Neural progenitor cell (in vitro differentiated cells): ENCODE measurements at places on chromosomes 12 and 14. TPM values are rescaled to one million over a fixed set of nuclear protein-coding genes. Genes with fewer than 3 reads are reported as not detected.

DNA sequence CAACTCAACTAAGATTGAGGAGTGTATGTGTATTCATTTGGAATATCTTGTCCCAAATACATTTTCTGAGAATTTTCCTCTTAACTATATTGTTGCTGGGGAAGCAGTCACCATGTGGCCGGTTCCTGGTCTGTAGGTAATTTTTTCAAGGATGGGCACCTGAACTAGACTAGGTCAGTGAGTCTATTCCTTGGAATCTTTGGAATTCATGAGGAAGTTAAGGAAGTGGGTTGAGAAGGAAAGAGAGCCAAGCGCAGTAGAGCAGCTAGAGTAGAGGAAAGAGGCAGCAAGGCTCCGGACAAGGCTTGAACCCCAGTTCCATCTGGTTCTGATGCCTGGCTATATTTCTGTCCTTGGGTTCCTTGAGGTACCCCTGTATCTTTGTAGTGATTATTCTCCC lies 183.7 kb downstream of the DACT1 start:
- H3K36me3 ChIP-seq: no peaks in the 10 kb centered on the region
- no peak overlapping the region for H3K27ac ChIP-seq
- H3K27me3 ChIP-seq: no peaks in the 10 kb centered on the region
- no peak overlapping the region for H3K4me3 ChIP-seq
- no peaks in the 10 kb centered on the region for H3K4me1 ChIP-seq

DNA sequence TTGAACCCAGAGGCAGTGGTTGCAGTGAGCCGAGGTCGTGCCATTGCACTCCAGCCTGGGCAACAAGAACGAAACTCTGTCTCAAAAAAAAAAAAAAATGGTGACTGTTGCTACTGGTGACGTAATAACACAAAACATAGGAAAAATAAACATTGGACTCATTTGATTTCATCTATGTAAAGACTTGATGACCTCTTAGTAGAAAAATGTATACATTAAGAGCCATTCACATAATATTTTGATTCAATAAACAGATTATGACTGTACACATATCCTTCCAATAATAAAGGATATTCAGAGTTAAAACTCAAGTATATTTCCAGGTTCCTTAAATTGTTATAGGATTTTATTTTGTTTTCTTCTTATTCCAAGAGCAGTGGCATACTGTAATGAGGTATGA lies 65.7 kb upstream of the AEBP2 start:
- DNase-seq: no peak
- H3K4me3 ChIP-seq: no peak overlapping the region

- H3K27me3 ChIP-seq: peaks cover 46% of the 10 kb centered on the region
- no peak overlapping the region for H3K27ac ChIP-seq
- no peak overlapping the region for H3K4me3 ChIP-seq
- no peaks in the 10 kb centered on the region for H3K4me1 ChIP-seq
Observed at GRCh38 chr12:113044516-113044915, 12.0 kb upstream of the DTX1 start.

DNA sequence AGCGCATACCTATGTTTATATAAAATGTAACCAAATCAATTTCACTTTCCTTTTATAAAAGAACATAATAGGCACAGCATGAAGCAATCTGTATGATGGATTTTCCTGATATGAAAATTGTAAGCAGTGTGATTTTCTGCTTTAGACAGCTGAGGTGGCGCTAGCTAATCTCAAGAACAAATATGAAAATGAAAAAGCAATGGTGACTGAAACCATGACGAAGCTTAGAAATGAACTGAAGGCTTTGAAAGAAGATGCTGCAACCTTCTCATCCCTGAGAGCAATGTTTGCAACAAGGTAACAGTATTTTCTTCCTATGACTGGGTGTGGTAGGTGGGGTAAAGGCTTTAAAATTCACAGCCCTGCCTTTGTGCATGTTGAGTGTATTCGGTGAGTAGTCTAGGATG lies 65.0 kb upstream of the FGD4 start:
- no peaks in the 10 kb centered on the region for H3K36me3 ChIP-seq
- DNase-seq: no peak
- H3K27ac ChIP-seq: no peak overlapping the region
- no peaks in the 10 kb centered on the region for H3K27me3 ChIP-seq

Gene TBK1
- 30.4 and 51.3 TPM in 2 replicates for total RNA-seq

Gene KLRG1
- total RNA-seq: 4.7 and 26.9 TPM in 2 replicates
